ENCODE measurements at places on chromosomes 2 and 18.
A peak's percentile ranks its signal among the peaks of the same experiment; 100 is the strongest.

- no peak for DNase-seq
Observed at GRCh38 chr18:8548186-8548585, 61.1 kb upstream of the RAB12 start.

GRCh38 chr2:31812051-31812798 lies 198.6 kb downstream of the MEMO1 start:
- DNase-seq, result no peak

DNA sequence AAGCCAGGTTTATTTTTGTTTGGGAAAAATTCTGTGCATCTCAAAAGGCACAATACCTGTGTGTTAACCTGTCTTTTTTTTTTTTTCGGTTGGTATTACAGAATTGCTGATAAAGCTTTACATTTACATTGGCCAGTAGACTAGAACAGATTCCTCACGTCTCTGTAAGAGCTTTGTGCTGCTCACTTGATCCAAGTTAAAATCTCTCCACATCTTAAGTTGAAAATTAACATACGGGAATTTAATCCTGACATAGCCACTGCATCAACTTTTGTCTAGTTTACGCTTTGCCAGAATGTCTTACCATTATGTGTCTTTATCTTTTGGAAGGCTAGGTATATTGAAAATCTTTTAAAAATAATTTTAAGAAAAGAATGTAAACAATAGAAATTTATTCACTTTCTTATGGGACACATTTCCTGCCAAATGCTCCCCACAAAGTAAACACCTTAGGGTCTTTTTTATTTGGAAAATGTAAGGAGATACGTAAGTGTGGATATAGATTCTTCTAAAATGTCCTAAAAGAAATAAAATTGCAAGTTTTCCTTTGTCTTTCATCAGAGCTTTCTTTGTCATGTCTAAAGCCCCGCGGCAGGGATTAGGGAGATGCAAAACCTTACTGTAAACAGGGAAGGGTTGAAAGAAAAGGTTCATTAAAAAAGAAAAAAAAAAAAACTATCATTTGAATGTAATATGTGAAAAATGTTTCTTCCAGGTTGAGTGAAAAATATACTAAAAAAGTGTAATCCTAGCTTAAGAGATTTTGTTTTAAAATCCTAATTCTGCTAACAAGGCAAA lies 912.8 kb downstream of the NRXN1 start:
- no peak for DNase-seq

DNA sequence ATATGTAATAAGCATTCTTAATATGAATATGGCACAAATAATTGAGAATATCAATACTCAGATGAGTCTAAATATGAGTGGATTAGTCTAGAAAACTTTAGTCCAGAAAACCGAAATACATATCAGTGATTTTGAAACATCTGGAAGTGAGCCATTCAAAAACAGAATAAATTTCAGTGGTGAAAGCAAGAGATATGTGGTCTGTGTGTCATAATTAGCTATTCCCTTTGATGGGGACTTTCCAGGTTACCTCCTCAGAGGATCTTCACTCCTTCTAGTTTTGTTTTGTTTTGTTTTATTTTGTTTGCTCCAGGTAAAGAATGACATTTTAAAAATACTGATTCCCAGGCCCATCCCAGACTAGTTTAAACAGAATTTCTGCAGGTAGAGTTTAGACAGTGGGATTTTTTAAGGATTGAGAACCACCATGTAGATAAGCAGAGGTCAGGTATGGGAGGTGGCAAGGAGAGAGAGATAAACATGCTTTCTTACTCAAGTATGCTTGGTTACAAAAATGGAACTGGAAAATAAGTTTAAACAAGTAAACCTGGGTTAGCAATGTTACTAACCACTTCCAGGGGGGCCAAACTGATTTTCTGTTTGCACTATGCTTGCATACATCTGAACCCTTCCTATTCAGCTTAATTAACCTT lies 70.7 kb downstream of the NABP1 start:
- DNase-seq, result no peak

- no peak for DNase-seq
Observed at GRCh38 chr18:79047556-79048244, 21.5 kb upstream of the ATP9B start.

GRCh38 chr2:20456636-20457426 lies 10.0 kb downstream of the RHOB start:
- no peak for DNase-seq

- peak; percentile 57 for DNase-seq
Observed at GRCh38 chr2:64606479-64607363, 47.0 kb downstream of the SERTAD2 start.

- DNase-seq, result no peak
Observed at GRCh38 chr2:113282747-113283533, 4.2 kb upstream of the PAX8 start.

GRCh38 chr2:144522897-144523595 lies 3.1 kb upstream of the ZEB2 start:
- no peak for DNase-seq

DNA sequence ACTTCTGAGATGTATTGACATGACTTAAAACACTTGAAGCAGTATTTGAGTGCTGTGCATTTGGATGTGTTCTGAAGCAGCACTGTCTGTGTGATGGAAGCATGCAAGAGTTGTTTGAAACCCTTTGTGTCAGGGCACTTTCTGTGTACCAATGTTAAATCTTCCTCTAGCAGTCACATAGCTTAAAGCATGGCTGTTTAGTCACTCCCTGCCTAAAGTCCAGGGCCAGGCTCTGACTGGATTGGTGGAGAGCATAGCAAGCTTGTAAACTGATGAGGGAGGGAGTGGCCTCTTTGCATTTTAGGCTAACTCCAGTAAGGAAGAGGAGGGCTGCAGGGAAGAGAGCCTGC lies 73.5 kb downstream of the MYO1B start:
- DNase-seq, result no peak

DNA sequence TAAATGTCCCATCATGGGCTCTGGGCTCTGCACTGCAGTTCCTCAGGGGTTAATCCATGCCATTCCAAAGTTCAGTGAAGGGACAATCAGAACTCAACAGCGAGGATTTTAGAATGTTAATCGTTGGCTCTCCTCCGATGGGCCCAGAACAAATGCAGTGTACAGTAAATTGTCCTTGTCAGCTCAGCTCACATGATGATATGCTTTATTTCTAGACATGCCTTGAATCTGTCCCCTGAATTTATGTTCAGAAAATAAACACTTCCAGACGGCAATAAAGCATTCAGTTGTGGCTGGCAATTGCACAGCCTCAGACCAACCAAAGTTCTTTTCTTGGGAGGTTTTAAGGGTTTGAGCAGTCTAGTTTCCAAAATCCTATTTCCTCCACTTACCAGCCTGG lies 981.2 kb downstream of the BCL11A start:
- DNase-seq, result no peak

- DNase-seq, result no peak
Observed at GRCh38 chr2:4992226-4992625, 700.0 kb upstream of the SOX11 start.

GRCh38 chr18:43507842-43508481 lies 230.7 kb upstream of the SYT4 start:
- no peak for DNase-seq

GRCh38 chr2:106537047-106537446 lies 49.9 kb downstream of the CD8B2 start:
- DNase-seq, result no peak

GRCh38 chr2:237509905-237510304 lies 22.9 kb downstream of the MLPH start:
- DNase-seq, result no peak

- DNase-seq, result no peak
Observed at GRCh38 chr2:218465987-218466633, 47.2 kb downstream of the VIL1 start.

DNA sequence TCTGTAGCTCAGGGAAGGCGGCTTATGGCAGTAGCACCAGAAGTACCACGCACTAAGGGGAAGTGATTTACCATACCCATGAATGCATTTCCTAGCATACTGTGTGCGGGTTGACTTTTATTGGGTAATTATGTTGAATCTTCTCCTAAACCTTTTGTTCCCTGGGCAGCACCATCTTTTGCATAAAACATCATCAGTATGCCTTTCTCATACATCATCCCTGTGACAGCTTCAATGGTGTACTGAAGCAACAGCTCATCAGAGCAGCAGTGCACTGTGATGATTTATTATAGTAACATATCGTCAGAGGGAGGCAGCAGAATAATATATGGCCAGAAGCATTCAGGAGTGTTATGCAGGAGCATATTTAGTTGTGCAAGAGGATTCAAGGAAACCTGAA lies 204.9 kb downstream of the CDH7 start:
- DNase-seq, result no peak

- DNase-seq, result no peak
Observed at GRCh38 chr2:74632939-74633312, 15.2 kb downstream of the M1AP start.

DNA sequence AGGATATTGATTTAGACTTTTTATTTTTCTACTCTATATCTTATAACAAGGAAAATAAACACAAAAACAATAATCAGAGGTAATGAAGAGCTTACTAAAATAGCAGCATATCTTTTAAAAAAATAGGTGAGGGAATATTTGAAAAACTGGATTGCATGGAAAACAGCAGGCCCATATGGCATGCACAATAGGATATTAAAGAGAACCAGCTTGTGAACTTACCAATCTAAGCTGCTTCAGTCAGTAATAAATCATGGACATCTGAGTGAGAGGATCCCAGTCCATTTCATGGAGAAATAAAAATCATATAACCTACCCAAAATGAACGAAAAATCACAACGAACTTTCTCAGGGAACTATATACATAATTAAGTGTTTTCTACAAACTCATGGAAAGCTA lies 634.6 kb downstream of the ADCYAP1 start:
- no peak for DNase-seq

GRCh38 chr2:54454548-54455130 lies 1.5 kb upstream of the SPTBN1 start:
- no peak for DNase-seq

DNA sequence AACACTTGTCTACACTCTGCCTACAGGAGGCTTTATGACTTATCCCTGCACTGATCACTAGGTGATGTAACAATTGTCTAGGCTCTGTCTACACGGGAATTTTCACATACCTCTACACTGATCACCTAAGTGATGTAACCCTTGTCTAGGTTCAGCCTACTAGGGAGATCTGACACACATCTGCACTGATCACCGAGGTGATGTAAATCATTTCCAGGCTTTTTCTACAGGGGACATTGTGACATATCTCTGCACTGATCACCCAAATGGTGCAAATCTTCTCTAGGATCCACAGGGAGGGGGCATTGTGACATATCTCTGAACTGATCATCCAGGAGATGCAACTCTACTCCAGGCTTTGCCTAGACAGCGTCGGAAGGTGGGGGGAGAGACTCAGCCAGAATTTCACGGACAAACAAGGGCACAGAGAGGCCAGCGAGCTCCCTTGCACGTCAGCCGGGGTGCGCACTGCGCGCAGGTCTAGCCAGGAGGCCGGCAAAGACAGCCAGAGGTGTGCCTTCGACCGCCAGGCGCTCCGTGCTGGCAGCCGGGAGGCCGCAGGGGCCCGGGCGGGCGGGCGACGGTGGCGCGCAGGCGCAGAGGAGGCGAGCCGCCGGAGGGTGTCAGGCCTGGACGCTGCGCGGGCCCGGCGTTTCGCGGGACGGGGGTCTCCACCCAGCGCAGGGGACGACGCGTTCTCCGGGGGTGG lies 46.9 kb upstream of the USP14 start:
- peak; percentile 55 for DNase-seq

DNA sequence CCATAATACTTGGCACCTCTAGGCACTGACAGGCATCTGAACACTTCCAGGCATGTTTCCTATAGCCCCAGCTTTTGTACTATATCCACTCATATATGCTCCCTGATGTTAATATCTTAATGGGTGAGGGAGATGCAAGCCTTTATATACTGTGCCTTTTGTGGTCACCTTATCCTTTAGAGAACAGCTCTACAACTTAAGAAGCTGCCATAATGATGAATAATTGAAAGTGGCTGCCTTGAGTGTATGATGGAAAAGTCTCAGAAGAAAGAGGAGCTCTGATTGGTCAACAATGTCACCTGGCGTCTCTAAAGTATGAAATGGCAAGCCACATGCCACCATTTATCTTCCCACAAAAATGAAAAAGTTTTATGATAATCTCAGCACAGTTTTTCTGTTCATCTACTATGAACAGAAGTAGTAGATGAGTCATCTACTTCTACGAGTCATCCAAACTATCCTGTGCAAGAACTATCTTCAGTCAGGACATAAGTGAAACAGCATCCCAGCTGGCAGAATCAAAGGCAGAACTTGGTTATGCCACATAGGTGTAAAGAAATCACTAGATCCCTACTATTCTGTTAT lies 997.9 kb upstream of the CELF4 start:
- DNase-seq, result no peak

DNA sequence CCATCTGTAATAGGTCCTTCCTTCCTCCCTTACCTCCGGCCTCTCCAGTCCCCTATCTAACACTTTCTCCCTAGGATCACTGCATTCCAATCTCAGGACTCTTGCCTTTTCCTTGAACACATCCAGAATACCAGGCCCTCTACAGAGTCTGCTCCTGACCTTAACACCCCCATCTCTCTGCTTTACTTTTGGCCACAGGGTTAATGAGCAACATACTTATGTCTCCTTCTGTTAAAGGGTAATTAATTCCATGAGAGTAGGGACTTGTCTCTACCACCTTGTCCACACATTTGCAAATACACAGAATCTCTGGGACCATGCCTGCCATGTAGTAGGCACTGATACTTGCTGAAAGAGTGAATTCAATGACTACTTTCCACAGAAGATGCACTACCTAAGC lies 94.9 kb downstream of the COBLL1 start:
- no peak for DNase-seq

GRCh38 chr2:101843048-101843447 lies 145.5 kb downstream of the MAP4K4 start:
- DNase-seq, result no peak

DNA sequence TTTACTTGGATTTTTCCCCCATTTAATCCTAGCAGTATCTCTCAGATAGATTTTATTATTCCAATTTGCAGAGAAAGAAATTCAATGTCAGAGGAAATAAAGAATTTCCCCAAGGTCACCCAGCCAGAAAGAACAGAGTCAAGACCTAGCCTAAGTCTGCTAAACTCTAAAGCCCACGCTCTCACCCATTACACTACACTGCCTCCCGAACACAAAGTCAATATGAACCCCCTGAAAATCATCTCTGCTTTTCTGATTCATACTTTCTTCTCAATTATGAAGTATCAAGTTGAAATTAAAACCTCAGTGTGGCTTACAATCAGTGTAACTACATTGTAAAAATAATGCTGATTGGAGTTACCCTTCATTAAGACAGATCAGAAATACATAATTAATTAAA lies 89.6 kb downstream of the METTL8 start:
- DNase-seq, result no peak

DNA sequence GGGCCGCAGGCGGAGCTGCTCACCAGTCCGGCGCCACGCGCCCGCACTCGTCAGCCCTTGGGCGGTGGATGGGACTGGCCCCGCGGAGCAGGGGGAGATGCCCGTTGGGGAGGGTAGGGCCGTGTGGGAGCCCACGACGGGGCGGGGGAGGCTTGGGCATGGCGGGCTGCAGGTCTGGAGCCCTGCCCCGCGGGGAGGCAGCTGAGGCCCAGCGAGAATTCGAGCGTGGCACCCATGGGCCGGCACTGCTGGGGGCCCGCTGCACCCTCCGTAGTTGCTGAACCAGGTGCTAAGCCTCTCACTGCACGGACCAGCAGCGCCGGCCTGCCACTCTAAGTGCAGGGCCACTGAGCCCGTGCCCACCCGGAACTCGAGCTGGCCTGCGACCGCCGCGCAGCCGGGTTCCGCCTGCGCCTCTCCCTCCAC lies 182.4 kb upstream of the ERBB4 start:
- DNase-seq, result no peak

GRCh38 chr2:195342061-195342460 lies 315.0 kb upstream of the SLC39A10 start:
- DNase-seq, result no peak

All from stimulated activated CD8-positive, alpha-beta memory T cell treated with anti-CD3 and anti-CD28 coated beads, Interleukin-2, amount 100 ng/mL, for 1 hour (primary cell).